NCI-H1092 (cell line): ENCODE measurements at places on chromosomes 12 and 14.
A peak's percentile ranks its signal among the peaks of the same experiment; 100 is the strongest.

GRCh38 chr12:38892087-38892786 is 13.2 kb downstream of the CPNE8 start:
- no peak for DNase-seq

DNA sequence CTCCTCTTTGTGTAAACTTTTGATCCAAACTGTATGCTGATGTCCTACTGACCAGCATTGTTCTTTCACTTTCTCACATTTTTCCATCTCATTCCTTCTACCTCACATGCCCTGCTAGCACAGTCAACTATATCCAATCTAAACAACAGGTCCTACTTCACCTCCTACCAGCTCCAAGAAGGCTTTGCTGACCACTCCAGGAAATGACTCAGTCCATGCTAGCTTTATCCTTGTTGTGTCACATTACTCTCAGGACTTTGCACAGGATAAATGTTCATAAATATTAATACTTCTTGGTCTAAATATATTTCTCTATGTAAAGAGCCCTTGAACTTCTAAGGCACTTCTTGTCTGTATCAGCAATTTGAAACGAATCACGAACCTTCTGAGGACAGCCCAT is 64.9 kb upstream of the PCED1B start:
- DNase-seq = no peak

GRCh38 chr14:97499790-97500481 is 702.8 kb downstream of the VRK1 start:
- no peak for DNase-seq

GRCh38 chr14:104373055-104373854 is 206.3 kb upstream of the C14orf180 start:
- DNase-seq = peak; percentile 62

DNA sequence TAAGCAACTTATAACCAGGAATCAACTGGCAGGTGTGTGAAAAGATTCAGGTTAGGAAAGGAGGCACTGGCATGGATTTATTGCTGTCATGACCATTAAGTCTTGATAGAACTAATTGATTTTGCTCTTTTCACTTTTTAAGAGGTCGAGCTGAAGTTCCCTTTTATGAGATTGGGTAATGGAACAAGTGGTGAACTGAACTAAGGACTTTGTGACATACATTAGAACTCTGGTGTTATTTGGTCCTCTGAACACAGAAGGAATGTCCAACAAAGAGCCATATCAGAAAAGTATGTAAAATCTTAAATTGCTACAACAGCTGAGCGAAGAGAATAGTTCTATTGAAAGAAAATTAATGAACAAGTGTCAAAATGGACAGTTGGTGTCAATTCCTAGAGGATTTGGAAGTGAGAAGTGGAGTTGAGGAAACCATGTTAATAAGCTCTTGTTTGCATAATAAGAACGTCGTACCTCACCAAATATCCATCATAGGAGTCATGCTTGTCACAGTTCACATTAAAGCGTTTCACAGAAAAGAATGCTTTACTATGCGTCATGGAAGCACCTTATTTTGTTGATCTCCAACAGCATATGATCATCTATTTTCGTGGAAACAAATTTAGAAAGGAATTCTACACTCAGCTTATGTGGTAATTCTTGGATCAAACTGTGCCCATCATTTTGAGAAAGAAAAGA is 8.4 kb upstream of the MYF6 start:
- DNase-seq = no peak

DNA sequence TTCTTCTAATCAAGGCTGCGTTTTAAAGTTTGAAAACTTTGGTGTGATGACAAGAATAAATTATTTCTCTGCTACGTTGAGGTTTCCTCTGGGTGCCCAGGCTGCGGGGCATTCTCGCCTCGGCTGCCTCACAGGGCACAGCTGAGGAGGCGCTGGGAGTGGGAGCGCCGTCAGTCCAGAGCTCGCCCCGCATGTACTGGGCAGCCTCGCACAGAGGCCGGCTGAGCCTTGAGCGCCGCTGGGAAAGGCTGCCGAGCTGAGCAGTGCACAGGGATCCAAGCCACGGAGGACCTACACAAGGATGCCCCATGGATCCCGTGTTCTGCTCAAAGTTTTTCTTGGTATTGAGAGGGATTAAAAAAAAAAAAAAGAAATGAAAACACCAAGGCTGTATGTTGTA is 11.6 kb downstream of the RFX4 start:
- DNase-seq = no peak

- DNase-seq = no peak
Observed at GRCh38 chr14:54333511-54333910, 63.3 kb upstream of the CDKN3 start.

DNA sequence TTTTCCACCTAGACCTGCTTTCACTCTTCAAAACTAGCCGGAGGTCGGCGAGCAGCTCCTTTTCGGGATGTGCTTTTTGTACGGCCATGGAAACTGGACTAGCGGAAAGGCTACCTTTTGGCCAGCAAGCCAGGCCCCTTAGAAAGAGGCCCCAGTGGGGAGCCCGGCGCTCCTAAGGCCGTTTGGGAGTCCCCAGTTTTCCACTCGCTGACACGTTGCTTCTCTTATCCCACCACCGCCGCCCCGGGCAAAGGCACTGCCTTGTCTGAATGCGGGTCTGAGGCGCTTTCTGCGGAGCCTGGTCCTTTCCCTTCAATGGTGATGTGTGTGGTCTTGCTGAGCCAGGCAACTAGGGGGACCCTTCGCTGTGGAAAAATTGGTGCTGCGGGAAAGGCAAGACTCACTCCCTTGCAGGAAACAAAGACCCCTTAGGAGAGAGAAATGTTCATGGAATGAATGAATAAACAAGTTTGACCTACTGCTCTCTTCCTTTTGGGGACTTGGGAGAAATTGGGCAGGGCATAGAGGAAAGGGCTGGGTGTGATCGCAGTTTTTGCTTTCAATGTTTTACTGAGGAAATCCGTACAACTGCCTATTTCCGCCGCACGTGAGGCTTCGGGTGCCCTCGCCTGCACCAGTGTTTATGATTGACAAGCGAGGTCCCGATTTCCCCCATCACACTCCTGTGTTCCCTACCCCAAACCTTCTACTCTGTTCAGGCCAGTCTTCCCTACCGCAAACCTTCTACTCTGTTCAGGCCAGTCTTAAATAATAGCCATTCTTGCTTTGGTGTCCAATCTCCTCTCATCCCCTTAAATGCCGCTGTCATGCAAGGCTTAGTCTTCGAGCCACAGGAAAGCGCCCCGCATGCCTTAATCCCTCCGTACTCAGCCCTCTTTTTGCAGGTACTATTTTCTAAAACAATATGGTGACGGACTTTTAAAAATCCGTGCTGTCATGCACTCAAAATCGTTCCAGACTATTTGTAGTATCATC is 1.0 kb upstream of the SLC38A2 start:
- DNase-seq = peak; percentile 56

- DNase-seq = no peak
Observed at GRCh38 chr12:12008232-12008850, 62.4 kb upstream of the BCL2L14 start.

GRCh38 chr12:89817501-89818226 is 109.0 kb upstream of the ATP2B1 start:
- no peak for DNase-seq

DNA sequence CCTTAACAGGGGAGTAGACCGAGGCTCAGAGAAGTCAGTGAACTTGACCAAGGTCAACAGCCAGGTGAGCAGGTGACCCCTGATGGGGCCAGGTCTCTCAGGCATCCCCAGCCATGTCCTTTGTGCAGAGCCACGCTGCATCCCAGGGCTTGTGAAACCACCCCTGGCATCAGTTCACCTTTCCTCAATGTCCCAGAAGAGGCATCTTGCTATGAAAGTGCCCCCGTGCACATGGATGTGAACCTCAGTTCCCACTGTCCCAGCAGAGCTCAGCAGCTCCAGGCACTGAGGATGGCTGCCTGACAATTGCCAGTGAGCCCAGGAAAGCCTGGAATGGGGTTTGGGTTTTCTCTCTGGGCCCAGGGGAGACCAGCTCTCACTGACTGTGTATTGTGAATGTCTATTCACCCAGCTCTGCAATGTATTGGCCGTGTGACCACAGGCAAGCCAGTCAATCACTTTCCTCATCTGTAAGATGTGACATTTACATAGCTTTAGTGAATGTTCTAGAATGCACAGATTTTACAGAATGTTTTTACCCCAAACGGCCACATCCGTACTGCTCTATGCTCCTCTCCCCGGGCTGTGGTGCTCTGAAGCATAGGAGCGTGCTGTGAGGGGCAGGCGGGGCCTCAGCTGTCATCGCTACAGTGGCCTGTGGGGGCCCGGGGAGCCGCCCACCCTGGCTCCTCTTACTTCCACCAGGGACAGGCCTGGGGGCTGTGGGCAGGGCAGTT is 4.9 kb downstream of the CACNA2D4 start:
- no peak for DNase-seq

GRCh38 chr12:82893896-82894295 is 207.2 kb downstream of the TMTC2 start:
- DNase-seq = no peak

DNA sequence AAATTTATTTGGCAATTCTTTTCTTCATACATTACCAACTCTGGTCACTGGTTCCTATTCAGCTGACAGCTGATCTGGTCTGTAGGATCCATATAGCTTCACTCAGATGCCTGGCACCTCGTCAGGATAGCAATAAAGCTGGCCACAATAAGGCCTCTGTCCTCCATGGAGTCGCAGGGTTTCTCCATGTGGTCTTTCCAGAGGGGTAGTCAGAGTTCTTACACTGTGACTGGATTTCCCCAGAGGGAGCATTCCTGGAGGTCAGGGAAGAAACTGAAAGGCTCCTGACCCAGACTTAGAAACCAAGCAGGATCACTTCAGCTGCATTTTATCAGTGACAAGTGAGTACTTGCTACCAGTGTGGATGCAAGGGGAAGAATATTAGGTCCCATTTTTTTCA is 34.9 kb upstream of the SIX1 start:
- no peak for DNase-seq

DNA sequence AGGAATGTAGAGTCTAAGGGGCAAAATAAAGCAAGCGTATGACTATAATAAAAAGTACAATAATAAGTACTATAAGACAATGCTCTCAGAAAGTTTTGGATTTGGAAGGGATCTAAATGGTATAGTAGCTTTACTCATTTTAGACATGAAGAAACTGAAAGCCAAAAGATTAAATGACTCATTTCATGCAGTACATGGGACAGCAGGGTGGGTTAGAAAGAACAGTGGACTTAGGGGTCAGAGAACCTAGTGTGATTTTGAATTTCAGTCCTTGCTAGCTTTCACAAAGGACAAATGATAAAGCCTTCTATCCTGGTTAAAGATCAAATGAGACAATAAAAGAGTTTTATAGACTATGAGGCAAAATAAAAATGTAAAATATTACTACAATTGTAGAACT is 6.8 kb upstream of the LEMD3 start:
- no peak for DNase-seq

DNA sequence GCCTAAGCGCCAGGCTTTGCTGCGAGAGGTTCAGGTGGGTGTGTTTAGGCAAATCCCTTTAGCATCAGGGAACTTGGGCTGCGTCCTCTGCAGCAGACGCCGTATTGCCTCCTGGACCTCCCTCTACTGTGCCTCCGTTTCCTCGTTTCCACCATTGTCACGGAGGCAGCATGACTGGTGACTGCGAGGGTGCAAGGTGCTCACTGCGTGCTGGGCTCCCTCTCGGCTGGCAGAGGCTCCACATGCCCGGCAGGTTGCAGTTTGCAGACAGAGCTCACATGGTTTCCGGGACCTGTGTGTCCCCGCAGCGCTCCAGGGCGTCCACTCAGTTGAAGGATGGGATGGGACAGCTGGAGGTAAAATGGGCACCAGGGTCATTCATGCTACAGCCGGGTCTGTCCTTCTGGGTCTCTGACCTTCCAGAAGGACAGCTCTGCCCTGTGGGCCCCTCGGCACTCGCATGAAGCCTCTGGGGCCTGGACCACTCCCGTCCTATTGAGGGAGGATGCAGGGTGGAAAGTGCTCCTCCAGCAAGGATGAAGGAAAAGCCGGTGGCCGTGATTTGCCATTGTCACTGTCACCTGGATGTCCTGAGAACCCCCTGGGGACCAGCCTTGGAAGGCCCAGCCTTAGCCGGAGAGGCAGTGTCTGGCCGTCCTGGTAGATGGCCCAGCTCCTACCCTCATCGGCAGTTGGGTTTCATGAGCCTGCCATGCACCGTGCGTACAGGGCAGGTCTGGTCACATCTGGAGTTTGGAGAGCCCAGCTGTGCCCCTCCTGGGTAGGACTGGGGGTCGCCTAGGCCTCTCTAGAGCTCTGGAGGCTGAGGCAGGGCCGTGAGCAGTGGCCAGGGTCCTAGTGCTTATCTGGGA is 146.5 kb downstream of the KIF26A start:
- no peak for DNase-seq

- no peak for DNase-seq
Observed at GRCh38 chr12:11746024-11746771, 96.7 kb downstream of the ETV6 start.

DNA sequence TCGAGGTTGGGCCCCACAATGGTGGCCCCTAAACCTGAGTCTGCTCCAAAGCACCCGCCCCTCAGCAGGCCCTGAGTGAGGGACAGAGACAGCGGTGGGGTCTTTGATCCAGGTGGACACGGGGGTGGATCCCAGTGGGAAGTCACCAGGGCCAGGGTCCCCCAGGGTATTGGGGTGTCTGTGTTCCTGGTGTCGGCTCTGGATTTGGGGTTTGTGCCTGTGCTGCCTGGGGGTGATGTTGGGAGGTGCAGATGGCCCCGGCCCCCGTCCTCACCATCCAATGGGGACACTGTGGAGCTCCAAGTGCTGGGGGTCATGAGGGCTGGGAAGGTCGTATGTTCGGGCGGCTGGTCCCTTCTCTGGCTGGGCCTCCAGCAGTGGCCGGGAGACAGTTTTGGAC is 354.2 kb downstream of the TMEM121 start:
- no peak for DNase-seq

DNA sequence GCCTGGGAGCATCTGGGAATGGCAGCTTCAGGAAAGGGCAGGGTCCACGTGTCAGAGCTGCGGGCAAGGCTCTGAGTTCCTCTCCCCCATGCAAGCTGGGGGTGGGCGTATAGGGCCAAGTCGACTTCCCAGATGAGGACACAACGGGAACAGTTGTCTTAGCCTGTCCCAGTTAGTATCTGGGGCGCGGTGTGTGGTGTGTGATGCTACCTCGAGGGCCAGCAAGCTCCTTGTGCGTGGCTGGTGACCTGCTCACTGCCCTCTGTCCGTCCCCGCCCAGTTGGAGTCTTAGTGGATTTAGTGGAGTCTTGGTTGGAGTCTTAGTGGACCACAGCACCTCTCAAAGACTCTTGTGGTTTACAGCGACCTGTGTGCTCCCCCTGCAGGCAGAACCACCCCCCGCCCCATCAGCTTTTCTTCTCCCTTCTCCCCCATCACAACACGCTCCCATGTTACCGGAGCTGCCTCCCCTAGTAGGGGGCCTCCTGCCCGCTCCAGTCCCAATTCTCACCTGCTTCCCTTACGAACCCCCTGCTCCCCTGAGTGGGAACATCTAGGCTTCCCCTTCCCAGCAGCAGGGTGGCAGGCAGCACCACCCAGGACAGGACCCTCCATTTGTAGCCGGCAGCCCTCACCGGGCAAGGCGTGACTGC is 8.7 kb downstream of the ASPG start:
- DNase-seq = no peak
